CD4-positive, alpha-beta T cell (primary cell): ENCODE measurements at places on chromosomes 5 and 9. TPM values are rescaled to one million over a fixed set of nuclear protein-coding genes. Genes with fewer than 3 reads are reported as not detected.

DNA sequence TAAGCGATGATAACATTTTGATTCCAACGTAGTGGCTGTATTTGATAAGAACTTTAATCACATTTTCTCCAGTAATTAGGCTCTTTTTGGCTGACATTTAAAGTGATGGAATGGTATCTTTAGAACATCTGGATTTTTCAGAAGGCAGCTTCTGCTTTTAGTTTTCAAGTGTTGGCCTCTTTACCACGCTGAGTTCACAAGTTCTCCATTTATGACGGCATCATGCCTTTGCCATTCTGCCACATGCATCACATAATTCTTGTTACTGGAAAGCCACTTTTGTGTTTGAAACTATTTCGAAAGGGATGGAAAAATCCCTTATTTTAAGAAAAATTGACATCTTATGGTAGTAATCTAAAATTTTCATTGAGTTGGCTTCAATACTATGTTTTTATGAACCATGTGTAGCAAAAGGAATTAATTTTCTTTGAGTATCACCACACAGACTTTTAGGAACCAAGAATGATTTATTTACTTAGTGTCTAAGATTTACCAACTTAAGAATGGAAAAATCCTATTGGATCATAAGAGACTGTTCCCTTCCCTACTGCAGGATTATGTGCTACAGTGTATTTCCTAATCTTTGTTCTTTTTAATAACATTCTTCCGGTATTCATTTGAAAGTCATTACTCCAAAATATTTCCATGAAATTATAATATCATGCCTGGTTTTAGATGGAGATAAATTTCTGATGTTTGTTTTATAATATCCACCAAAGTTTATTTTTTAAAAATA lies 344.2 kb downstream of the ADGRV1 start:
- no peak for DNase-seq

- DNase-seq, result no peak
Observed at GRCh38 chr9:70257991-70258691, 637 bp upstream of the SMC5 start.

DNA sequence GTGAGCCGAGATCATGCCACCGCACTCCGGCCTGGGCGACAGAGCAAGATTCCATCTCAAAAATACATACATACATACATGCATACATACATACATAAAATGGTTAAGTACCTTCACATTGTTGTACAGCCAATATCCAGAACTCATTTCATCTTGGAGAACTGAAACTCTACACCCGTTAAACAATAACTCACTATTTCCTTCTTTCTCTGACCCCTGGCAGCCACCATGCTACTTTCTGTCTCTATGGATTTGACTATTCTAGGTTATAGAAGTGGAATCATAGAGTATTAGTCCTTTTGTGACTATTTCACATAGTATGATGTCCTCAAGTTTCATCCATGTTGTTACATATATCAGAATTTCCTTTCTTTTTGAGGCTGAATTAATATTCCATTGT lies 9.6 kb upstream of the KIF27 start:
- DNase-seq, result no peak

DNA sequence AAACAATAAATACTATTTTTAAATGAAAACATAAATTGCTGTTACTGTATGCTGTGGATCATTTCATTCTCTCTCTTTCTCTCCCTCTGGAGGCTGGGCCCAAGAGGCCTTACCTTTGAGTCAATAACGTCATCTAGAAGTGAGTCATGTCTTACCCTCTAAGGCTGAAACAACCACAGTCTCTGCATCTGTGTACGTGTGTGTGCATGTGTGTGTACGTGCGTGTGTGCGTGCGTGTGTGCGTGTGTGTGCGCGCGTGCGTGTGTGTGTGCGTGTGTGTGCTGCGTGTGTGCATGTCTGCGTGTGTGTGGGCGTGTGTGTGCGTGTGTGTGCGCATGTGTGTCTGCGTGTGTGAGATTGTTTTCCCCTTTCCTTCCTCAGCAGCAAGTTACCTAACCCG lies 13.6 kb upstream of the IL17B start:
- no peak for DNase-seq

- DNase-seq, result no peak
Observed at GRCh38 chr5:180323941-180324600, 29.1 kb downstream of the GFPT2 start.

DNA sequence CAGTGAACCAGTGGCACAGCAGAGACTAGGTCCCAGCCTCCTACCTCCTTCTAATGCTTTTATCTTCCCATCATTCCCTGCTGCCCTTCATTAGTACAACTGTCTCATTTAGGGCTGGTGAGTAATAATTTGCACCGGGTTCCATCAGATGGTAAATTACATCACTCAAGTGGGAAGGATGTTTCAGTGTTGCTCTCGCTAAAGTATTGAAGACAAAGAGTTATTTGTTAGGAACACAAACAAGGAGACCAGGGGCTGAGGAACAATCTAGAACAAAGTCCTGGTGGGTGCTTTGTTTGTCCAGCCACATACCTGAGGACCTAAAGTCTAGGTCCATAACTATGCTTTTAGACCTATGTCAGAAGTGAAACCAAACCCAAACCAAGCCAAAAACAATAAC lies 52.4 kb downstream of the SEC61B start:
- no peak for DNase-seq

DNA sequence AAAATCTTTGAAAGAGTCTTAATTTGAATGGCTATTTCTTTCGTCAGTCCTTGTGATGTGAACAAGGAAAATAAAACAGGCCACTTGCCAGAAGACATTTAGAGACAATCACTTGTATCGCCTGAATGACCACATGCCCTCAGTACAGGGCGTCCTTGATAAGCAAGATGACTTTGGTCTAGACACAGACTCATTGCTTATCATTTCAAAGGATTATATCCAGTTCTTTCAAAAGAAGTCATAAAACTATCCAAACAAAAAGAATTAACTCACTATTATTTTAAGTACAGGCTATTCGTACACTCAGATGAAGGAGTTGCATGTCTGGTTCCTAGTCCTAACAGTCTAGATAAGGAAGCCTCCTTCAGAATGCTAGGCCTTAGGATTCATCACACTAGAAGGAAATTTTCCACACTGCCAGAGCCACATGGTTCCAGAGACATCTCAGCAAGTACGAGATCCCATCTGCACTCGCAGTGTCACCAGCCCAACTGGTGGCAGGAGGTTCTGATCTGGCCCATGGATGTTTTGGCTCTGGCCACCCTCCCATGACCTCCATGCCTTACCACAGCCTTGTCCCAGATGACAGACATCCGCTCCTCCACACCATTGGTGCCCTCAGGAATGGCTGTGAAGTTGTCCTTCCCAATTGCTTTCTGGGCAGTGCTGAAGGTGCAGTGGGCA lies 109.6 kb downstream of the DPYSL3 start:
- DNase-seq, result no peak

Gene IFNB1
- not detected for total RNA-seq

DNA sequence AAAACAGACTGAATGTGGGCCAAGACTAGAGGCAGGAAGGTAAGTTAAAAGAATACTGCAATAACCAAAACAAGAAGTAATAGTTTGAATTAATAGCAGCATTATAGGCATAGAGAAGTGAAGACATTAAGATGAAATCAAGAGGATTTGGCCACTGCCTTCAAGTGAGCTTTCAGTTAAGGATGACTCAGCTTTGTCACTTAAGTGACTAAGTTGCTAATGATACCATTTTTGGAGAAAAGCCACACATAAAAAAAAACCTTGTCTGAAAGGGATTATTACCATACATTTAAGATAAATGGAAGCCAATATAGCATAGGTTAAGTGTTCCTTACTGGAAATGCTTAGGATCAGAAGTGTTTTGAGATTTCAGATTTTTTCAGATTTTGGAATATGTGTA lies 57.0 kb downstream of the ECPAS start:
- no peak for DNase-seq

DNA sequence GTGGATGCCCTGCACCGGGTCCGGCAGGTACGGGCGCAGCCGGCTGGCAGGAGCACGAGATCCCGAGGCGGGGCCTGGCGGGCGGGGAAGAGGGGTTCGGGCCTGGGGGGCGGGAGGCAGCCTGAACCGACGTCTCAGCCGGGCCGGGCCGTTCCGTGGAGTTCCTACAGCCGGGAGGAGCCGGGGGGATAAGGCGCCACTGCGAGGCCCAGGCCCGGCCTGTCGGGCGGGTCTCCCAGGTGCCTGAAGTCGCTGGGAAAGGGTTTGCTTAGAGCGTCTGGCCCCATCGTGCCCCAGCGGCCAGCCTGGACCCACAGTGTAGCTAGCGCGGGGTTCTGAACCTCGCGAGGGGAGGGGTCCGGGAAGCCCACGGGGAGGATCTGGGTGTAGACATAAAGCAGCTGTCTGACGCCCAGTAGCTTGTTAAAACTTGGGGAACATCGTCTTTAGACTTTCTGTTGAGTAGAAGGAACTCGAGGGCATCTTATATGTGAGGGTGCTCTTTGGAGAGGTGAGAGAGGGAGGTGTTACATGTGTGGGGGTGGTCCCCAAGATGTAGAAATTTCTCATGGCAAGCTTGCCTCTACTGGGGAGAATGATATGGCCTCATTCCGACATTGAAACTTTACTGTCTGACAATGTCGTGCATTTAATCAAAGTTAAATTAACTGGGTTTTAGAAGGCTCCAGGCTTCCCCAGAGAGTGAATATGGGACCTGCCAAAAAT lies 524 bp downstream of the FUBP3 start:
- DNase-seq, result no peak

Gene RNF183
- not detected for total RNA-seq

GRCh38 chr9:83509402-83509801 lies 28.8 kb downstream of the FRMD3 start:
- DNase-seq, result no peak

GRCh38 chr9:131690941-131691573 lies 48.8 kb downstream of the RAPGEF1 start:
- DNase-seq, result peak; percentile 60

- no peak for DNase-seq
Observed at GRCh38 chr9:115267790-115268189, 149.8 kb upstream of the TNC start.

- DNase-seq, result no peak
Observed at GRCh38 chr5:39058178-39058921, 15.8 kb downstream of the RICTOR start.

GRCh38 chr5:135054546-135054945 lies 20.5 kb upstream of the PITX1 start:
- no peak for DNase-seq

GRCh38 chr9:136707849-136708517 lies 4.4 kb upstream of the DIPK1B start:
- no peak for DNase-seq

Gene UCK1
- 22.1 TPM for total RNA-seq

DNA sequence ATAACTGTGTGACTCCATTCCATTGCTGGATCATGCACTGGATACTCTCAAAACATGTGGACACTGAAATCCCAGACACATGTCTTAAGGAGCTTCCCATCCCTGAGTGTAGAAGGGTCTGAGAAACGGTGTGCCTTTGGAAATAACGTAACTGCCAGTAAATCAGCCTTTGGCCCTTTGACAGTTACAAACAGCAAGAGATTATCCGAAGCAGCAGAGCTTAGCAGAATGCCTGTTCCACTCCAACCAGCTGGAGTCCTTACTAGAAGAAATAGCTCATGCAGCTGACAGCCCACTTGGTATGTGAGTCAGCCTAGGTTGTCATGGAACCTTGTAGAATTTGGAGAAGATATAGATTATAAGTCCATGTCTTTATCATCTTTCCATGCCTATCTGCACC lies 7.0 kb downstream of the TMEM252 start:
- no peak for DNase-seq

Gene NOP16
- total RNA-seq, result 12.0 TPM

DNA sequence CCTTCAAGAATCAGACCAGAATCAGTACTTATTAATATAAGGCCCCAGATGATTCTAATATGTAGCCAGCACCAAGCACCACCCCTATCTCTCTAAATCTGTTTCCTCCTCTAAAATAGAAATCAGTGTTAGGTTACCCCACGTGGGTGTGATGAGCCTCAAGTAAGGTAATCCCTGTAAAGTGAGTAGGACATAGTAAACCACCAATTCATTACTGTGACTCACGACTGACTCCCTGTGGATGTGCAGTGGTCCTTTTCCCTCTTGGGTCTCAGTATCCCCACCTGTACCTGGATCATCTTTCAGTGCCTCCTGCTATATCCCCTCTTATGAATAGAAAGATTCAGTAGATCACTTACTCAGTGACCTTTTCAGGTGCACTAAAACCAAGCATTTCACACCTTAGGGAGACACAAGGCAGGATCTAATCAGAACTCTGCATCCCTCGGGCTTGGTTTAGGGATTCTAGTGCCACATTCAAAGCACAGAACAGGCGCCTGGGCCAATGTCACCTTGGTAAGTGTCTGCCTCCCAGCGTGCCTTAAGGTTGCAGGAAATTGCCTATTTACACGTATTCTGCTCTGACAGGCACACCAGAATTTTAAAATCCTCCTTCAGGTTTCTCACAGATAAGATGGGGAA lies 12.2 kb upstream of the ALDH1B1 start:
- no peak for DNase-seq

- DNase-seq, result no peak
Observed at GRCh38 chr5:79803007-79803406, 113.4 kb downstream of the CMYA5 start.
